ENCODE measurements at places on chromosomes 7 and 10.

- DNase-seq = no peak
Observed at GRCh38 chr7:32223721-32224120, 153.5 kb upstream of the PDE1C start.

DNA sequence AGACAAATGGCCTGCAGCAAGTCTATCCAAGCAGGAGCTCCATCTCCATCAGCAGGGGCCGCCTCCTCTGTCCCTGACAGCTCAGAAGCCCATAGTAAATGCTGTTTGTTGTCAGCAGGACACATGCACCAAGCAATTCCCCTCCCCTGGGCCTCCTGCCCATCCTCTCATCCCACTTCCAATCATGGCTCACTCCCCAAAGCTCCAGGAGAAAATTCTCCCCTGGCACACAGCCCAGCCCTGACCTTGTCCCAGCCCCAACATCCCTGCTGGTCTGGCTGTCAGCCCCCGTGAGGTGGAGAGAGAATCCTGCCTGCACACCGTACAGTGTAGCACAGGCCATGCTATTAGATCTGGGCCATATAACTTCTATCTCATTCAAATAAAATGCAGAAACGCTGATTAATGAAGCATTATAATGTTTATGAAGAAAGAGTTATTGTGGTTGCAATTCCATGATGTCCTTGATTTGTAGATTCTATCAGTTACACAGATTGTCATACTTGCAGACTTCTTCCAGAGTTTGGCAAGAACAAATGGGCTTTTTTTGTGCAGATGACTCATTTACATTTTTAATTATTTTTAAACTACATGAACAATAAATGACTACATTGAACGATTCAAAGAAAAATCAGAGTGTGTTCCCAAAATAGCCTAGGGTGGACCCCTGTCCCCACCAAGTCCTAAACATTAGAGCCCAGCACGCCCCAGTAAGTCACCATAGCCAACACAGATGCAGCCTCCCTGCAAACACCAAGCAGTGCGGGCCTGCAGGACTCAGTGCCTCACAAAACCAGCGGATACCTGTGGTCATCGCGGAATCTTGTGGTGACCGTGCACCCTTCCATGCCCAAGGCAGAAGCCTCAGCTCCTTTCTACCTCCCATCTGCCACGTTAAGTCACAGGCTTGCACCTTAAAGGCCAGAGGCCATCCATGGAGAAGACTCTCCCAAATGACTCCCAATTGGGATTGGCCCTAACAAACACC is 70.1 kb downstream of the COBL start:
- no peak for DNase-seq

DNA sequence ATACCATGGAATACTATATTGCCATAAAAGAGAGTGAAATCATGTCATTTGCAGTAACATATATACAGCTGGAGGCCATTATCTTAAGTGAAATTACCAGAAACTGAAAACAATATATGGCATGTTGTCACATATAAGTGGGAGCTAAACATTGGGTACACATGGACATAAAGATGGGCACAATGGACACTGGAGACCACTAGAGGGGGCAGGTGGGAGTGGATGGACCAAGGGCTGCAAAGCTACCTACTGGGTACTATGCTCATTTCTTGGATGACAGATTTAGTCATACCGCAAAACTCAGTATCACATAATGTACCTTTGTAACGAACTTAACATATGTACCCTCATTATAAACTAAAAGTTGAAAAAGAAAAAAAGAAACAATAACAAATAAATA is 1167.6 kb downstream of the NXPH1 start:
- no peak for DNase-seq

- no peak for DNase-seq
Observed at GRCh38 chr7:127896659-127897058, 134.6 kb downstream of the LRRC4 start.

GRCh38 chr7:30795161-30795948 is 24.1 kb downstream of the MINDY4 start:
- no peak for DNase-seq

- DNase-seq = no peak
Observed at GRCh38 chr10:83666762-83667161, 472.5 kb upstream of the GHITM start.

GRCh38 chr7:44145479-44145968 is 4.4 kb upstream of the MYL7 start:
- no peak for DNase-seq

DNA sequence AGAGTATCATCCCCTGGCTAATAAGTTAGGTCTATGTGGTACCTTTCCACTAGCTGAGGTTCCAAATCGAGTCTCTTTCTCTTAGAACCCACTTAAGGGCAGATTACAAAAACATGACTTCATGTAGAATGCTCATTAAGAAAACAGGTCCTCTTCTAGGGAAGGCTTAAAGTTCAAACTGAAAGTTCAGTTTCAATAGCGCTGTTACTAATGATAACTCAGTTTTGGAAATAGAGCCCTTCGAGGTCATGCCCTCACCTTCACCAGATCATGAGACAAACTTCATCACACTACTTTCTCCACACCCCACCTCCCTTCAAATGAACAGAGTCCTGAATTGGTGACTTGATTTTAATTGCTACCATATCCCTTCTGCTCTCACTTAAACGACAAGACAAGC is 26.2 kb downstream of the HGF start:
- DNase-seq = no peak

GRCh38 chr7:77684030-77684429 is 12.2 kb upstream of the RSBN1L start:
- no peak for DNase-seq

GRCh38 chr7:146223851-146224250 is 107.2 kb downstream of the CNTNAP2 start:
- no peak for DNase-seq

Measured in NCI-H1048 (cell line).